Stimulated activated CD8-positive, alpha-beta memory T cell treated with anti-CD3 and anti-CD28 coated beads, Interleukin-4, amount 100 ng/mL, for 4 hours (primary cell): ENCODE measurements at places on chromosomes 6 and 20.

GRCh38 chr20:1269235-1269634 lies 3.1 kb downstream of the SNPH start:
- no peak for DNase-seq

GRCh38 chr6:84123186-84123585 lies 89.6 kb downstream of the MRAP2 start:
- no peak for DNase-seq

DNA sequence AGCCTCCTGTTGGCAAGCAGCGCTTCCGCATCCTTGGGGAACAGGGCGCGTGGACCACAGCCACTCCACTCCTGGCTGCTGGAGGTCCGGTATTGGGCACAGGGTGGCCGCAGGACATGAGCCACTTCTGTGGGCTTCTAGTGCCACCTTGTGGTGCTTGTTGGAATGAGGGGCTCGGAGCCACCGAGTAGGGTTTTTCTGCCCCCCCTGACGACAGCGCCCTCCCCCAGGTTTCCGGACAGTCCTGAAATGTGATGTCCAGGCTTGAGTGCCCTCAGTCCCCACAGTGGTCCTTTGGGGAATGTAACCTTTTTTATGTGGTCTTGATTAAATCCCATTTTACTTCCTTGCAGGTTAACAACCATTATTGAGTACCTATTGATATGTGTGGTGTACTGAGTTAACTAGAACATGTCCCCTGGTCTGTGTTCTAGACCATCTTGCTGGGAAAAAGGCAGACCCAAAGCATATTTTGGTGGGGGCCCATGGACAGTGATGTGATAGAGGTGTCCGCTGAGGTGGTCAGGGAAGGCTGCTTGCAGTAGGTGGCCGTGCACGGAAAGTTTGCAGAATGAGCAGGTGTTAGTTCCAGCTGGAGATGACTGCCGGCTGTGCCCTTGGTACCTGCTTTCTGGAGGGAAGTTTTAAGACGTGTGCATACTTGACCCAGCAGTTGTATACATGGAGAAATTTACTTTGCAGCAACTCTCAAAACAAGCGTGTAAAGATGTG lies 70.0 kb downstream of the PTPN1 start:
- DNase-seq, result peak; percentile 13

- DNase-seq, result no peak
Observed at GRCh38 chr6:131828080-131828479, 20.3 kb downstream of the ENPP1 start.

DNA sequence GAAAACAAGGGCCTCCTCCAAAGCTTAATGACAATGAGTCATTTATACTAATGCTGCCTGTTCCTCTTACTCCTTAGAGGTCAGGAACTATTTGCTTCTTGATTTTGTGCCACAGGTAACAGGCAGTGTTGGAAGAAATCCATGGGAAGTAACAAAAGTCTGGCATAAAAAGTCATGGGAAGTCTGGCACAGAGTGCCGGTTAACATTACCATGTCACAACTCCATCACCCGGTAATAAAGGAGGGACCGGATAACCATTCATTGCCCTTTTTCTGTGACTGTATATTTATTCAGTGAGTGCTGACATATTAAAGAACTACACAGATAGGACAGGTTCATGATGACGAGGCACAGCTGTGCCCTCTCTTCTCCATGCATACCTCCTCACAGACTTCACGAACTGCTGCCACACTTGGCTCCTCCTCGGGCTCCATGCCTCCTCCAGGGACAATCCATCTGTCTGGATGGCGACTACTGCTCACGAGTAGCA lies 50.9 kb downstream of the NUDT3 start:
- DNase-seq, result no peak

GRCh38 chr6:80022803-80023202 lies 18.4 kb downstream of the TTK start:
- no peak for DNase-seq

DNA sequence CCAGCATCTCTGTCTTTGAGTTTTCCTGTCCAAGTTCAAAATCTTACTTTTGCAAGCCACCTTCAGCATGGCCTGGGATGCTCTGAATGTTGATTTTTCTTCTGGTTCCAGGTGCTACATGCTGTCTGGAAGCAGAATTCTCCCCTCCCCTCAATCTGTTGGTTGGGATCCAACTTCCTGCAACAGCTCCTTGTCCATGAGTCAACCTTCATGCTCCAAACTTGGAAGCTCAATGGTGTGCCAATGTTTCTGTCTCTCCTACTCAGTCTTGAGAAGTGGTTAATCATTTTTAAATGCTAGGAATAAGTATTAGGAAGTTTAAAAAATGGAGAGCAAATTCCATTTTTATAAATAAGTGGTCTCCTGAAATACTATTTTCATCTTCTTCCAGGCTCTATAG lies 33.2 kb upstream of the PLEKHG1 start:
- DNase-seq, result no peak

- no peak for DNase-seq
Observed at GRCh38 chr6:146481527-146481926, 62.1 kb upstream of the RAB32 start.

DNA sequence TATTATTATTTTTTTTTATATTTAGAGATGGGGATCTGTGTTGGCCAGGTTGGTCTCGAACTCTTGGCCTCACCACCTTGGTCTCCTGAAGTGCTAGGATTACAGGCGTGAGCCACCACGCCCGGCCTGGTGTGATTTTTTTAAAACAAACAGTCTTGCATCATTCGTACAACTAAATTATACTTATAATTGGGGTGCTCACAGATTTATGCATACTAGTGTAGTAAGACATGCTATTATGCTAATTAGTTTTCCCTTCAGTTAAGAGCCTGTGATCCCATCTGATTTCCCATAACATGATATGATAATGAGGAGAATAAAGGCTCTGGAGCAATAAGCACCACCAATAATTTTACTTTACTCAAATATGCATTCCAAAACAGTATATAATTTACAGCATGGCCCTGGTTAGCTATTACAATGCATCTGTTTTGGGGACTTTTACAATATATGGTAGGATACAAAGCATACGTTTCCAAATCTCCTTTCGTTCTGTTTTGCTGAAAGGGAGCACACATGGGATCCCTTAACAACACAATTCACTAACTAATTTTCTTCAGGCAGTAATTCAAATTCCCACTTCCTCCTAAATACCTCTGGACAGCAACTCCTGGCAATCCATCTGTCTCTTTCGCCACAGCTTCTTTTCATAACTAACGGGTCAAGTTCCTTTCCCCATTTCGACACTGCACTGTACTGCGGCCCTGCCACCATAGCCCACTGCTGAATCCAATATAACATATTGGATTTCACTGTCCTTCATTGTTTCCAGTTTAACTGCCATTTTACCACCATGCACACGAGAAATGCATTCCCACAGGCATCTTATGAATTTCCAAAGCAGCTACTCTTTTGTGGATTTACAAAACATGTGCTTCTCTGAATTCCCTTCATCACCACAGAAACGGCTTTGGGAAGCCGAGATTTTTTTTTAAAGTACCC lies 1.7 kb downstream of the NUDT3 start:
- no peak for DNase-seq

GRCh38 chr6:130966344-130966980 lies 96.6 kb downstream of the EPB41L2 start:
- no peak for DNase-seq

GRCh38 chr6:89817481-89817880 lies 2.1 kb downstream of the MDN1 start:
- no peak for DNase-seq

DNA sequence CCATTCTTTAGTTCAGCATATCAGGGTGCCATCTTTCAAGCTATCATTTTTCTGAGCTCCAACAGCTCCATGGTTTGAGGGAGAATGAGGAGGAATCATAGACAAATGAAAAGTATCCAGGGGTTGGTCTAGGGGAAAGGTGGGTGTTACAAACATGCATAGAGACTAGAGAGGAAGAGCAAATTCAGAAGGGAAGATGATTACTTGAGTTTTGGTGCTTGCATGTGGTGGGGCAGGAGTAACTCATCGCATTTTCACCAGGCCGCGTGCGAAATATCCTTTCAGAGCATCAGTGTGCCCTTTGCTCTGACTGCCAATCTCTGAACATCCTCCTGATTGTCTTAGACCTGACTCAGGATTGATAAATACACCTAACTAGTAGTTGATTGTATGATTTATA lies 7.7 kb upstream of the BICRAL start:
- DNase-seq, result no peak

DNA sequence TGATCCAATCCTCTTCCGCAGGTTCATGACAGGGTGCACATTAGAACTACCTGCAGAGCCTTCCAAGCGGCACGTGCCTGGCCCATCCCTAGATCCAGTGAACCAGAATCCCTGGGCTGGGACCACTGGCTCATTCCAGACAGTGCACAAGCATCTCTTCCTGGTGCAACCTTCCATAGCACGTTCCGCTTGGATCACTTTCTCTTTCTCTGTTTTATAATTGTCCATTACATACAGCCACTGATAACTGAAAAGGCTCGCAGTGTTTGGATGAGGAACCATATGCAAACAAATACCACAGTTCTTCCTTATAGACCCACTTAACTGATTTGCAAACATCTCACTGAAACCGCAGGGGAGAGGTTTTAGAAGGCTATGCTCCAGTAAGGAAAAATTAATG lies 59.6 kb upstream of the DDR1 start:
- DNase-seq, result no peak

GRCh38 chr6:54617730-54618129 lies 228.8 kb upstream of the FAM83B start:
- DNase-seq, result no peak

GRCh38 chr6:98839781-98840361 lies 5.5 kb downstream of the POU3F2 start:
- no peak for DNase-seq

- DNase-seq, result no peak
Observed at GRCh38 chr6:107075951-107076381, 39.3 kb downstream of the BEND3 start.

DNA sequence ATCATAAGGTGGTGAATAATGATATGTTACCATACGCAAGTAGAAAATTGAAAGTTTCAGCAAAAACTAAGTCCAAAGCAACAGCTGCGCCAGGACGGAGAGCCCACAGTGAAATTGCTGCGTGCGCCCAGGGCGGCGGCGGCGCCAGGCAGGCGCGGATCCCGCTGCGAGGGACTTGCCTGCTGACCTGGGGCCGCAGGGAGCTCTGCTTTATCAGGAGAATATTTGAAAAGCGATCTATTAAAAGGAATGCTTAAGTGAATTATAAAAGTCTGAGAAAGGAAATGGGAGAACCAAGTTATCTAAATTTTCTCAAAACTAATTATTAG lies 85.4 kb downstream of the THBS2 start:
- DNase-seq, result no peak
